ENCODE measurements at places on chromosomes 2 and 18.
A peak's percentile ranks its signal among the peaks of the same experiment; 100 is the strongest.

DNA sequence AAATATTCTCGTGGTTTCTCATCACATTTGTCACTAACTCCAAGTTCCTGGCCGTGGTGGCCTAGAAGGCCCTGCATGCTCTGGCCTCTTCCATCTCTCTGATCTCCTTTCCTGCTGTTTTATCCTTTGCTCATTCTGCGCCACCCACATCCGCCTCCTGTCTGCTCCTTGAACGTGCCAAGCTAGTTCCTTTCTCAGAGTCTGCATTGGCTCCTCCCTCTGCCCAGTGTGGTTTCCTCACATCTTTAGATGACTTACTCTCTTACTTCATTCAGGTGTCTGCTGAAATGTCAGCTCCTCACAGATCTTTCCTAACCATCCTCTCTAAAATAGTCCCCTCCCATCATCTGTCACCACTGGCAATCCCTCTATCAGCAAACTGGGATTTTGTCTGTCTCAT is 158.6 kb upstream of the RBMS1 start:
- DNase-seq, result peak; percentile 56

DNA sequence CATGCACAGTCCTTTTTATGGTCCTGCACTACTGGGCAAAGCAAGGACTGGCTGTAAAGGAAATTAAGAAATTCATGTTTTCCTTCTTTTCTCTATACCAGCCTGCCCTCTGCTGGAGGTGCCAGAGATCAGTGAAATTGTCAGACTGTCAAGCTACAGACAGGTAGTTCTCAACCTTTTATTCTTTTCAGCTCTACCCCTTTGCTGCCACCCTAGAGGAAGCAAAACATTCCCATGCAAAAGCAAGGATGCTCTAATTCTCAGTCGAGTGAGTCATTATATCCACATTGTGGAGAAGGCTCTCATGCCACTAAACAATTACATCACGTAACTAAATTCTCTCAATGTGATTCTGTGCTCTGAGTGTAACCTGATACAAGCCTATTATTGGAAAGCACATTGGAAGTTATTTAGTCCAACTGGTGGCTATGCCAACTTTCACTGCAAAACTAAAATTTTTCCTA is 25.0 kb upstream of the RAPGEF4 start:
- peak; percentile 23 for DNase-seq

DNA sequence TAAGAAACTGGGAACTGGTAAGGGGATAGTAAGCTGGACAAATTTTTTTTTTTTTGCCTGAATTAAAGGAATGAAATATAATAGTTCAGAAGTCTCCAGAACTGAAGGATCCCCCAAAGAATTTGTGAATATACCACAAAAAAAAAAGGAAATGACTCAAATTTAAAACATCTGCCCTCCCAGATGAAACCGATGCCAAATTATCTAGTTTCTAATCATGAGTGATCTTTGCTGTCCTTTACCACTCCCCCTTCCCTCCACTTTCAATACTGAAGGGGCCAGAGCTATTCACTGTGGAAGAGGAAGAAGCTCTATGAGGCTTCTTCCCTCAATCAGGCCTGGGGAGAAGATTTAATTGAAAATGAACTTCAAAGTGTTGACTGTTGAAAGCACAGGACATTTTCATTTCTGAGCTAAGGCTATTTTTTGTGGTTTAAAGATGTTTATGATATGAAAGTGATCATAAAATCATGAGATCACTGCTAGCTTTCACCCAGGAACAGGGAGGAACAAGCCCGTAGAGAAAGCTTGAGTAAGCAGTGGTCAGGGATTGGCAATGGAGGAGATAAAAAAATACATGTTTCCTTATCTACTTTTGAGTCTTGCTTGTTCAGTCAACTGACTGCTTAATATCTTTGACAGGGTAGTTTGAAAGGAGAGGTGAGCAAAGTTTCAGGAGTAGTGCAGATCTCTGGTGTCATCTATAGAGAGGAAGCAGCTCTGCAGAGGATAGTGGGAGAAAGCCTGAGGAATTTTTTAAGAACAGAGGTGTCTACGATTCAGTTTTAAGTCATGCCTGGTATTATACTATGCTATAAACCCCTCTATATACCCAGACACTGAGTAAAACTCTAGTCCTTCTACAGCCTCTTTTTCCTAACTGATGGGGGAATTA is 409.5 kb upstream of the FIGN start:
- no peak for DNase-seq

DNA sequence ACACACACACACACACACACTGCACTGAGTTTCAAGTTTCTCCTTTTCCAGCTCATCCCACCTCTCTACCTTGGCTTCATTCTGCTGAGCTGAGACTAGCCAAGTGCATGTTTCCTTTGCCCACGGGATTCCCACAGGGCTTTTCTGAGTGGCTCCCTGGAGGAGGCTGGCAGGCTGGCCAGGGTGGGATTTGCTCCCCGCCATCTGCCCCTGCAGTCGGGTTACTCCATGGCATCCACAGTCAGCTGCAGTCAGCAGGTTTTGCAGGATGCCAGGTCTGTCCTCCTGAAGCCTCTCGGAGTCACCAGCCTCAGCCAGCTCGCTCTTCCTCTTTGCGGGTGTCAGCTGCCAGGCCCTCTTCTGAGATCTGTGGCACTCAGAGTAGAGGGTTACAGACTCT is 783.7 kb upstream of the SOX11 start:
- DNase-seq, result no peak
